Stimulated activated CD8-positive, alpha-beta memory T cell treated with anti-CD3 and anti-CD28 coated beads, Interleukin-15, amount 100 ng/mL, for 24 hours (primary cell): ENCODE measurements at places on chromosomes 7 and 10.

GRCh38 chr7:50648570-50649169, 83.5 kb upstream of the DDC start:
- DNase-seq: no peak

DNA sequence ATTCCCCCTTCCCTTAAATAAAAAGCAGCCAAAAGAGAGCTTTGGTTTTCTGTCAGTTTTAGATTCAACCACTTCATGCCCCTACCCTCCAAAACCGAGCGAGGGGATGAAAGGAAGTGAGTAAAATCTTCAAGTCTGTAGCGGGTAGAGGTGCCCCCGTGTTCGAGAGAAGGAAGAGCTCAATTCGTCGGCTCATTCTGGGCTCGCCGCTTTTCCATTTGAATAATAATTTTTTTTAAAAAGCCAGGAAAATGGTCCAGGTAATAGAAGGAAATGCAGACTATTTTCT, 436.2 kb upstream of the GALNT17 start:
- no peak for DNase-seq

DNA sequence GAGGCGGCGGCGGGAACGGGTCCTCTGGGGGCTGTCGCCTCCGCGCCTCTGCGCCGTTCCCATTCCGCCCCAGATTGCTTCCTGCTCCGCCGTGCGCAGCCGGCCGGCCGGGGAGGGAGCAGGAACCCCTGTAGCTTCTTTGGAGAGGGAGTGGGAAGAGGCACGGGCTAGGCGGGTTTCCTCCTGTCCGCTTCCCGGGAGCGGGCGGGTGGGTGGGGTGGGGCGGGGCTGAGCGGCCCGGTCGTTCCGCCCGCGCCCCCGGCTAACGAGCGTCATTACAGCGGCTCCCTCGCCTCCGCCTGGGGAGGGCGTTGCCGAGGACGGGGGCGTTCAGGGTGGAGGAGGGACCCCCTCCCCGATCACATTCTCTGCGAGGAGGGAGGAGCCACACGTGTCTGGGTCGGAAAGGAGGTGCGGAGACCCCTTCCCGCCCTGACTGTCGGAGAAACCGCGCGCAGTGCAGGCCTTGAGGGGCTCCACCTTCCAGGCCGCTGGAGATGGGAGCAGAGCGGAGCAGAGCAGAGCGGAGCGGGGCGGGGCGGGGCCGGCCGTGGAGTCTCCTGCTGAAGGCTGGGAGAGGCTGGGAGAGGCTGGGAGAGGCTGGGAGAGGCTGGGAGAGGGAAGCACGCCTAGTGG, 39.7 kb downstream of the AGAP3 start:
- no peak for DNase-seq

GRCh38 chr10:81116201-81116600, 578.5 kb downstream of the SH2D4B start:
- no peak for DNase-seq

GRCh38 chr7:138478499-138478908, 18.4 kb downstream of the TRIM24 start:
- no peak for DNase-seq

DNA sequence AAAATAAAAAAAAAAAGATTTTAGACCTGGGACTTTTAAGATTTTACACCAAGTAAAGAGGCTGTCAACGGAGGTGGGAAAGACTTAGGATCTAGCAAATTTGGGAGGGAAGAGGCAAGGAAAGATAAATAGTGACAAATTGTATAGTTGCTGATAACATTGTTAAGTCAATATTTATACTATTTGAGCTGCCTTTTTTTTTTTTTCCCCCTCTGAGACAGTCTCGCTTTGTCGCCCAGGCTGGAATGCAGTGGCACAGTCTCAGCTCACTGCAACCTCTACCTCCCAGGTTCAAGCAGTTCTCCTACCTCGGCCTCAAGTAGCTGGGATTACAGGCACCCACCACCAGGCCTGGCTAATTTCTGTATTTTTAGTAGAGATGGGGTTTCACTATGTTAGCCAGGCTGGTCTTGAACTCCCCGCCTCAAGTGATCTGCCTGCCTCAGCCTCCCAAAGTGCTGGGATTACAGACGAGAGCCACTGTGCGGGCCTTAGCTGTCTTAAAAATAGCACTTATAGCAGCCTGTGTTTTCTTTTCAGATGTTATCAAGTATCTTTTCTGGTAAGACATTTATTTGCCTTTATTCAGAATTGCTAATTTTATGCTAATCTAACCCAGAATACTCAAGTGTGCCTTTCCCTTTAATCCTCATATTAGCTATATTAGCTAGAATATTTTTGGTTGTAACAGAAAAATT, 94.5 kb downstream of the MMRN2 start:
- no peak for DNase-seq

DNA sequence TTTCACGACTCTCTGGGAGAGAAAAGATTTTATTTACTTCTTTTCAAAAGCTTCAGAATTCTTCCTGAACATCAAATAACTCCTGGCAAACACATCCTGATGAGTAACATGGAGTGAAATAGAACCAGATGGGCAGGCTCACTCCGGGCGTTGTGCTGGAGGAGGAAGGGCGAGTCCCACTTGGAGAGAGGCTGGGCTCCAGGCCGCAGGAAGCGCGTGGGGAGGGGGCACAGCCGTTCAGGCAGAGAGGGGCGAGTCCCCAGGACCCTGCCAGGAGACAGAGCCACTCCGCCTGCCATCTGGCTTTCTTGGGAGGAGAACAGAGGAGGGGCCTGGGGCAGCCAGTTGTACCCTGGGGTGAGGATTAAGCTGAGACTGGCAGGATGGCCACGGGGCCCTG, 265.9 kb upstream of the ZMIZ1 start:
- no peak for DNase-seq
